Activated T-helper 1 cell treated with anti-CD3 and anti-CD28 coated beads, Interleukin-2, amount 50 U/mL, for 16 hours (primary cell): ENCODE measurements at places on chromosomes 5 and 9.

DNA sequence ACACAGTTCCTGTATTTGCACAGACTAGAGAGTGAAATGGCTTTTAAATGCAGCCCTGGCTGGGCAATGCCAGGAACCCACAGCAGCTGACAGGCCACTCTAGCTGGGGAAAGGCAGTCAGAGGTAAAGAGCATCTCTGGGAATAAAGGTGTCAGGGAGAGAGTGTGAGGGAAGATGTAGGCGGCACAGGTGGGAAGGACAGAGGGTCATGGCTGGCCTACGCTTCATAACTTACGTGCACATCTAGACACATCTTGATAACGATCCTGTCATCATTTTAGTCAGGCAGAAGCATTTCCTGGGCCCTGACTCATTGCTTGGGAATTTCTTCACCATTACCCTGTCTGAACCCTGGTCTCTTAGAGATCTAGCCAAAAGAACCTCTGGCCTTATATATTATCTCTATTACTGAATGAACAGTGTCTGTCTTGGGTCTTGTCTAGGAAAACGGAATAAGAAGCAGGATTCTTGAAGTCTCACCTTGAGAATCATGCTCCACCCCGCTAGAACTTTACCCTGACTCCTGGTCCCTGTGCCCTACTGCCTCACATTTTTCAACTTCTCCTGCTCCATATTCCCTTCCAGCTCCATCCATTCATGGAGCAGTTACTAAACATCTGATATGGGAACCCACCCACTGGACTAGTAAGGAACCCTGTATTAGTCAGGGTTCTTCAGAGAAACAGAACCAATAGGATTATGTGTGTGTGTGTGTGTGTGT, 106.4 kb upstream of the ELL2 start:
- DNase-seq = no peak

DNA sequence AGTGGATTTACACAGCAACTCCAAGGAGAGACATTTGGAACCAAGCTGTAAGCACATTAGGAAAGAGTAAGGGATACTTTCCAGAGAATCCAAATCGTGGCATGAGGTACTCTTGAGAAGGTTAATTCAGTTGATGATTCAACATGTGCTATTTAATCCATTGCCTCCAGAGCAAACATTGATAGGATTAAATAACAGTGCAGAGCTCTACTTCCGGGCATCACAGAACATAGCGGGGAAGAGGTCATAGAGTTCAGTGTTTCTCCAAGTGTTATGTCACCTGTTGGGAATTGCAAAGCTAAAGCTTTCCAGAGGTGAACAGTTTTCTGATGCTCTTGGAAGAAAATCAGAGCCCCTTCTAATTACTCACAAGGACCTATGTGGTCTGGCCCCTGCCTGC, 127.5 kb downstream of the PPP2R2B start:
- no peak for DNase-seq

DNA sequence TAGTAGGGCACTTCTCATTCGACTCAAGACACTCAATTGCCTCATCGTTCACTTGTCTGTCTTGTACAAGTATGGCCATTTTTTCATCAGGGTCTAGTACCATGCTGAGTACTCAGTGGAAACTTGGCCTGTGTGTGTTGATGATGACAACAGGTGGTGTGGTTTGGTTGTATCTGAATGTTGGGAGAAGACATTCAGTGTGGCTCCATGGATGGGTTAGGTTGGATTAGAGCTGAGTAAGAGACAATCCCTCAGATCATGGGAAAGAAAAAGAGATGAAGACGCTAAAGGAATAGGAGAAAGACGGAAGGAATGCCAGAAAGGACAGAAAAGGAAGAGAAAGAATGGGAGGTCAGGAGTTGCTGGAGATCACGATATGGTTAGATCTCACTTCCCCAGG, 17.0 kb downstream of the PCDH1 start:
- no peak for DNase-seq

DNA sequence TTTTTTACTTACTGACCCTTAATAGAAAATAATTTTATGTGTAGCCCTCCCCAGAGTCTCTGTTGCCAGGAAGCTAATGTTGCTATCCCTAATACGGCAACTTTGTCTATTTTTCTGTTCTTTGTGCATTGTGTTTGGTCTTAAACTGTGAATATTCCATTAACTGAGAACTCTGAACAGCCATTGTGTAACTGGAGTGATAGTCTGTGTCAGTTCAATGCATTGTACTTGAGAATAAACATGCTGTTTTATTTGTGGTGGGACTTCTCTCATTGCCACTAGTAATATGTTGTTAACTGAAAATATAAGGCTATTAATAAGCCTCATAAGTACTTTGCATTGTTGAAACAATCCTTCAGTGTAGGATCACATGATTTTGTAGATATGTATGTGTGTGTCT, 278.3 kb upstream of the DMRT1 start:
- DNase-seq = no peak

DNA sequence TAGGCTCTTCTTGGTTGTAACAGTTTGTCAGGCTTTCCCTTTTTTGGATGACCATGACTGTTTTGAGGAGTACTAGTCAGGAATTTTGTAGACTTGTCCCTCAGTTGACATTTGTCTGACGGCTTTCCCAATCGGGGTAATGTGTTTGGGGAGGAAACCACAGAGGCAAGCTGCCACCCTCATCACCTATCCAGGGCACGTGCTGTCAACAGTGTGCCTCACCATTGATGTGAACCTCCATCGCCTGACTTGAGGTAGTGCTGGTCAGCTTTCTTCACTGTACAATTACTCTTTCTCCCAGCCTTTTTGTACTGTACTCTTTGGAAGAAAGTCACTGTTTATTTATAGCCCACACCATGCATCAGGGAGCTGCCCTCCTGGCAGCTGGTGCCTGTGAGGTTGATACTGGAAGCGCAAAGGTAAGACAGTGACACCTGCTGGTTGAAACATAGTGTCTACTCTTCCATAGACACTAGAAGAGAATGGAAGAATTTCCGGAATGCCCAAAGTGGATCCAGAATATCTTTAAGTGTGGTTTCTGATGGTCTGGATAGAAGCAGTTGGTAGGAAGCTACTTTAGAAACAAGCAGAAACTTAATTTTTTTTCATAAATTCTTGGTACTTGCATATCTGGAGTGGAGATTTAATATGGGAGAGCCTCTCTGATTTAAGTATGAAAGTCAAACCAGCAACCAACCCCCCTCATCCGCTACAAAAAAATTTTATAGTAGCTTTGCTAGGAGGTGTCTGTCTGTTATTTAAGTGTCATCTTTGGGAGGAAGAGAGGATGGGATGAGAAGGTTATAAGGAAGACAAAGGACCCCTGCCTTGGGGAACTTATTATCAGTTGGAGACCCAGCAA, 69.3 kb downstream of the SNX30 start:
- DNase-seq = no peak

- no peak for DNase-seq
Measured at GRCh38 chr9:36424289-36425055, 24.4 kb upstream of the RNF38 start.

GRCh38 chr9:17928228-17928627, 349.4 kb downstream of the SH3GL2 start:
- no peak for DNase-seq

DNA sequence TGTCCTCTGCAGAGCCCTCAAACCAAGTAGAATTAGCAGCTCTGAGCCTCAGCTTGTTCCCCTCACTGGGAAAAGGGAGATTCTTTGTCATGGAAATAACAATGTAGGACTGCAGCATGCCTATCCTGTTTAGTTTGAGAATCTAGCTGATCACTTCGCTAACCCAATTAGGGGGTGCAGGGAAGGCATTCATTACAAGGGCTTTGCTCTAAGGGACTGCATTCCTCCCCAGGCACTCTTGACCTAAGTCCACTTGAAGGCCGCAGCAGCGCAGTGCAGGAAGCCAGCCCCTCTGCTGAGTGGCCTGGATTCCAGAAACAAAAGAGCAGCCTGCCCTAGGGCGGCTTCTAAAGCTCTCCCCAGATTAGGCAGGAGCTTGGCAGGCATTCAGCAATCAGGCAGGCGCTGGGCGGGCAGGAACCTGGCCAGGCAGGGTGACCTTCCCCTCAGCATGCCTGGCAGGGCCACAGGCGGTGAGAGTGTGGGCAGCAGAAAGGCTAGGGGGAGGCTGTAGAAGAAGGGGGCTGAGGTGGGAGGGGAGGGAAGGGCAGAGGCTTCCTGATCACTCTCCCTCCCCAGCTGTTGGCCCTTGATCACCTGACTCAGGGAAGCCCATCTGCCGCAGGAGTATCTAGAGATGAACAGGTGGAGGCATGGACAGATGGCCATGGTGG, 24.8 kb downstream of the CCNJL start:
- no peak for DNase-seq

GRCh38 chr9:124761196-124761595, 9.9 kb downstream of the NR6A1 start:
- DNase-seq = no peak

- no peak for DNase-seq
Measured at GRCh38 chr5:38837416-38837815, 8.4 kb upstream of the OSMR start.

- no peak for DNase-seq
Measured at GRCh38 chr9:122239722-122240121, 11.0 kb upstream of the LHX6 start.

- DNase-seq = no peak
Measured at GRCh38 chr9:123453831-123454321, 97.9 kb downstream of the CRB2 start.

- no peak for DNase-seq
Measured at GRCh38 chr5:36720688-36721087, 114.3 kb downstream of the SLC1A3 start.

DNA sequence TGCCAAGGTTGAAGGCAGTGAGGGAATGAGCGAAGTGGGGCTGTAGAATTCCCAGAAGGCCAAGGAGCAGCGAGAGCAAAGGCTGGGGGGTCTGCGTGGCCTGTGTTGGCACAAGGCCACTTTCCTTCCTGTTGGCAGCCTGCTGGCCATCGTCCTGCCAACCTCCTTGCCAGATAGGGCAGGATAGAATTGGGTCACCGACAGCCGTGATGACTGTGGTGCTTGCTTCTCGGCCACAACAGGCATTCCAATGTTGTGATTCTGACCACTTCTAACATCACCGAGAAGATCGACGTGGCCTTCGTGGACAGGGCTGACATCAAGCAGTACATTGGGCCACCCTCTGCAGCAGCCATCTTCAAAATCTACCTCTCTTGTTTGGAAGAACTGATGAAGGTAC, 18.9 kb downstream of the TRIP13 start:
- no peak for DNase-seq

GRCh38 chr5:126339215-126339805, 83.9 kb upstream of the GRAMD2B start:
- DNase-seq = peak; percentile 9

DNA sequence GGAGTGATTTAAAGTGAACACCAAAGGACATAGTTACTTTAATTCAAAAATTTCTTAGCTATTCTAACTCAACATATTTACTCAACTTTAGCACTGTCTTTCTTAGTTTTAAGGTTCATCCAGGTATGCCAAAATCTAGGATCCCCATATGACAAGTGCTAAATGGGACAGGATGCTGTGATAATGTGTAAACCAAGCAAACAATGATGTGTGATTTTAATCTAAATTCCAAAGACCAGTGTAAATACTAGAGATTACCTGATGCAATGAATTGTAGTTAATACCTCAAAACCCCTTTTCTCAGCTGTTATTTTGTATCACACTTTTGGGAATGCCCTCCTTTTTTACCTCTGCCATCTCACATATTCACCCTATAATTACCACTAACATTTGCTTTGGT, 26.8 kb upstream of the ISOC1 start:
- no peak for DNase-seq

DNA sequence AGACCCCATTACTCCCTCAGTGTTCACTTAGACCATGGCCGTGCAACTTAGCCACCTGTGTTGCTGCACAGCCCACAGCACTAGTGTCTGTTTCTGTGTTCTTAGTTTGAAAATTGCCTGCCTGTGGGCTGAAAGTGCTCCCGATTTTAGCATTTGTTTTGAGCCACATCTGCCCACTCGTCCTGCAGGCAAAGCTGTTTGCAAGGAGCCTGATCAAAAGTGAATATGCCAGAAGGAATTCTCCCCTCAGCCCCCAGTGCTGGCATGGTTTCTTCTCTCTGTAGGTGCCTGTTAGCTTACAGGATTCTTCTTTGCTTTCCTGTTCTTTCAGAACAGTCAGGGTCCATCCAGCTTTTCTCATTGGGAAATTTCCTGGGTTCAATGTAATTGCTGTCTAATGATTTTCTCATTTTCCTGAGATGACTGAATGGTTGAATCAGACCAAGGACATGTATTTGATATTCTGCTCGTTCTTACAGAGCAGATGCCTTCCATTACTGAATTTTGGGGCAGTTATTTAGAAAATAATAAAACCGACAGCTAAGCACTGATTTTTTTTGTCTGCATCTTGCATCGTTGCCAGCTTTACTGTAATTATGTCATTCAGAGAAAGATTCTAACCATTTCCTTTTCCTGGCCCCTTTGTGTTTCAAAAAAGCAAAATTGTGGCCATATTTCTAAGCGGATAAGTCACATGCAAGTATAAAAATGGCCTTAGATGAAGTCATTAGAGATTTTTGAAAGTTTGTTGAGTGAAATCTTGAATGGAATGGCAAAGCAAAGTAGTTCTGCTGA, 111.1 kb upstream of the CKMT2 start:
- DNase-seq = no peak

DNA sequence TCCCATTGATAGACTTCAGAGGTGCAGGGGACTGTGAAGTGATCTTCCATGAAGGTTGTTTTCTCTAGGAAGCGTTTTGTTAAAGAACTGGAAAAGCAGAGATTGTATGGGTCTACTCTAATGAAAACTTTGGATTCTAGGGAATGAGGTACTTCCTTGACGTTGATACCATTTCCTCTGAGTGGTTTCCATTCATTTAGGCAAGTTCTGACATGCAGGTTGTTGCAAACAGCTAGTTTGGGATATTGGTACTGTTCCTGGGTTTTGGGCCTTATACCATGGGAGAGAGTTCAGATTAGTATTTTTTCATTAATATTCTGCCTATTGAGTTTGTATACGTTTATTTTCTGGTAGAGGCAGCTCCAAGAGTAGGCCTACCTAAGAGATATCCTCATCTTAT, 25.7 kb downstream of the SMARCA2 start:
- DNase-seq = no peak

DNA sequence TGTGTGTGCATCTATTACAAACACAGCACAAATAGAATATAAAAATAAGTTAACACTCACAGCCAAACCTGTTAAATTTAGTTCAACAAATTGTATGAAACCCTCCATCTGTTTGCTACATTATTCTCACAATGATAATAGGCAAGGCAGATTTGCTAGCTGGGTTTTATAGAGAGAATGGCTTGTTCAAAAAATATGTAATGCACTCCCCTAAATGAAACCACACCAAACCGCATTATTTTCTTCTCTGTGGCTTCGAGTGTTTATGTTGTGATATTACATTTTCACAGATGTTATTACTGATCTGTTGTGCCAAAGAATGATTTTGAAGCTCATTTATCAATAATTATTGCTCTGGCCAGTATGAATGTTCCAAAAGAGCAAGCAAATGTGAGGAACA, 92.9 kb downstream of the SPATA31D1 start:
- no peak for DNase-seq

- DNase-seq = no peak
Measured at GRCh38 chr9:121271368-121272341, 3.7 kb downstream of the GSN start.
